ENCODE measurements at places on chromosomes 7 and 10.

GRCh38 chr10:14904316-14904732 lies 25.7 kb downstream of the SUV39H2 start:
- no peak for DNase-seq

DNA sequence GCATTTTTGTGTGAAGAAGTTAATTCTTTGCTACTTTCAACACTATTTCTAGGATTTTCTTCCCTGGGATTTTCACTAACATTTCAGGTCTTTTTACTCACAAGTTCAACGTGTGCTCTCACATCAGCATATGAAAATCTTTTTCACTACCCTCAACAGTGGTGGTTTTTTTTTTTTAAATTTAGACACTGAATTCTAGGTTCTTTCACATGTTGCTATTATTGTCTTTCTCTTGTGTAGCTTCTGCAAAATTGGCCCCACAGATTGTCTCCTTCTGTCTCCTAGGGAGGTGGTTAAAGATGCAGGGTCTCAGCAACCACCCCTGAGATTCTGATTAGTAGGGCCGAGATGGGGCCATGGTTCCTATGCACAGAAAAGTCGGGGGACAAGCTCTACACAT lies 165.0 kb upstream of the GPR26 start:
- no peak for DNase-seq

DNA sequence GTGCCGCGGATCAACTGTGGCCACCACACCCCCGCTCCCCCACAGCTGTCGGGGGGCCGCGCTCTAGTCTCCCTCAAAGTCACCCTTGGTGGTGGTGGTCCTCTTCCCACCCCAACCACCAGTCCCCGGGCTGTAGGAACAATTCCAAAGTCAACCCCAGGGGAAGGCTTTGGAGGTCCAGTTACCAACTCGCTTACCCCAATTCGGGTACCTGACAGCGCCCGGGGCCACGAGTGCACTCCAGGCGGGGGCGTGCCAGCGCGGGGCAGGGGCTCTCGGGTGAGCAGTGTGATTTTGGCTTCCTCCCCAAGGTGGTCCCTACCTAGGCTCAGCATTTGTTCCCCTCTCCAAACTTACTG lies 584 bp upstream of the ZMIZ1 start:
- DNase-seq = no peak

- DNase-seq = no peak
Measured at GRCh38 chr10:113849946-113850345, 3.9 kb downstream of the DCLRE1A start.

DNA sequence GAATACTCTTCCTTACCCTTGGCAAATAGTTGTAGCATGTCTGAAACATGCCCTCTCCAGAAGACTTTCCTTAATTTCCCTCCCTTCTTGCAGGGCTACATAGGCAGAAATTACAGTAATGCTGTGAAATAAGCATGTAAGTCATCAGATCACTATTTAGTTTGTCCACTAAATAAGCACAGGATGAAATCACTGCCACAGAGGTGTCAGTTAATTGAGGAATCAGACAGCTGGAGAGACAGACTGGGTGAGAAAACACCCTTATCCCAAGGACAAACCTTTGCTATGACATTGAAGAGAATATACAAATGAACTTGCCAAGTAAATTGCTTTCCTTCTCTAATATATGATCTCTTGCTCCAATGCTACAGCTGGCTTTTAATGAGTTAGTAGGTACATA lies 129.3 kb downstream of the CHRM2 start:
- DNase-seq = no peak

- no peak for DNase-seq
Measured at GRCh38 chr7:123343611-123344010, 143.8 kb upstream of the SLC13A1 start.

DNA sequence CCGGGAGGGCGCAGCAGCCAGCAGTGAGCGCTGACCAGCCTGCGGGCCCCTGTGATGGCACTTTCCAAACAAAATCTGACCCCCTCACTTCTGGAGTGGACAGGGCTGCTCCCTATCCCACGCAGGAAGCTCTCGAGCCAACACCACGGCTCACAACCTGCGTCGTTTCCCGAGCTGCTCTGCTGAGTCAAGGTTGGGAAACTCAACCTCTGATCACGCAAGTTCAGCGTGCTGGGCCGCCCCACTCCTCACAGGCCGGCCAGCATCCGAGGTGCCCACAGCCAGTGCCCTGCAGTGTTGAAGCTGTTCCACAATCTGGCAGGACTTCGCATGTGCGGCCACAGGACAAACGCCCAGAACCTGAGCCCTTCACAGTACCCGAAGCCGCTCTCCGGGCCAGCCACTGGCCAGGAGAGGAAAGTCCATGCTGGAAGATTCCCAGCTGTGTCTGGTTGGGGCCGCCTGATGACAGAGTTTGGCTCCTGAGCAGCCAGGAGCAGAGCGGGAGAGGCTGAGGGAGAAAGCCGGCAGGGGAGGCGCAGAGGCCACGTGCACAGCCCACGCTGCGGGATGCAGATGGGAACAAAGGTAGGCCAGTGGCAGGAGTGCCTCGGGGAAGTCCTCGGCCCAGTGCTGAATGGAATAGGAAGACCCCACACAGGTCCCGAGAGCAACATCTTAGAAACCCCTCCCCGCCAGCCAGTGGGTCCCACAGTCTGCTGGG lies 263.3 kb upstream of the TCERG1L start:
- DNase-seq = no peak

DNA sequence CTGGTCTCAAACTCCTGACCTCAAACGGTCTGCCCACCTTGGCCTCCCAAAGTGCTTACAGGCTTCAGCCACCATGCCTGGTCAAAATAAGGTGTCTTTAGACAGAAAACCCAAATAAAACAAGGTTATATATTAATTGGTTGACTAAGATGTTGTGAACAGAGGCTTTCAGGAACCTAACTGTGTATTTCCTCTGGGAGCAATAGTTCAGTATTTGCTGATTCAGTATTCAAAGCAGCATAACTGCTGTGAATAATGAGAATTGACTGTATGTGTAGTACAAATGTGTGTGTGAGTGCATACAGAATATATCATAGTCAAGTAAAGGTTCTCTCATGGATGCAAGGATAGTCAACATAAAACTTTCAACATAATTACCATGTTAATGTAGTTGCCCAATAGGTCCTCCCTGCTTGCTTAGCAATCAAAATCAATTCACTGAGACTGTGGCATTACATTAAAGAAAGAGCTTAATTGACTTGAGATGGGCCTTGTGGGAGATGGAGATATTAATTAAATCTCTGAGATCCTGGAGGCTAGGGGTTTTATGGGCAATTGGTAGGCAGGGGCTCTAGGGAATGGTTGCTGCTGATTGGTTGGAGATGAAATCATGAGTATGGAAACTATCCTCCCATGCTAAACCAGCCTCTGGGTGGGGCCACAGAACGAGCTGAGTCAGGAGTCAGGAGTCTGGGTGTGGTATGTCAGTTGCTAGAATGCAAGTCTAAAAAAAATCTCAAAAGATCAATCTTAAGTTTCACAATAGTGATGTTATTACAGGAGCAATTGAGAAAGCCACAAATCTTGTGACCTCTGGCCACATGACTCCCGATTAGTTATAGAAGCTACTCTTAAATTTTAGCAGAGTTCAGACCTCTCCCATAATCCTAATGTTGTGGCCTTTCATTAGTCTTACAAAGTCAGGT lies 162.7 kb downstream of the AKR1D1 start:
- DNase-seq = no peak

- DNase-seq = no peak
Measured at GRCh38 chr7:34133356-34133982, 228.1 kb downstream of the BMPER start.

DNA sequence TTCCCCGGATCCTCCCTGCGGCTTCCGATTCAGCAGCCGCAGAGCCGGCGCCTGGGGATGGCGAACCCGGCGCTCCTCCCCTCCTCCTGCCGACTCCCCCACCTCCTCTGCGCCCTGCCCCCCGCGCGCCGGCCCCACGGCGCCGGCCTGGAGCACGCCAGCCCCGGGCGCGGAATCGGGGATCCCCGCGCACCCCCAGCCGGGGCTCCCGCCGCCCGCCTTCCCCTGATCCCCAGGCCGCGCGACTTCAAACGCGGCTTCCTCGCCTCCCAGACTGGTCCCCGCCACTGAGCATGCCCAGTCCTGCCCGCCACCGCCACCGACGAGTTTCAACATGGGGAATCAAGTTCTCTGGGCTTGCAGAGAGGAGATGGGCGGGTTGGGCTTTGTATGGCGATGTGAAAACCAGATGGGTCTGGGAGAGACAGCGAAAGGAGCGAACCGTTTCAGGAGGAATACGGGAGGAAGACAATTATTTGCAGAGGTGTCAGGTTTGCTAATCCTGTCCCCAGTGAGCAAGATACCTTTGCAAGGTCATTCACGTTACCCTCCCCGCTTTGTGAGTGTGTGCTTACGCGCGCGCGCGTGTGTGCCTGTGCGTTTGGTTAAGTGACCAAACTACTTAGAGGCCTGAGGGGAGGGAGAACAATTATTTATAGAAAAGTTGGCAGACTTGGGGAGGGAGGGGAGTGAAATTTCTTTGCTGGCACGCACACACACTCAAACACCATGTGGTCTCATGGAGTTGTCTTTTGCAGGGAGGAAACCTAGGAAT lies at the start of gene PANK1:
Gene PANK1 (minus strand): TSS at position 276 of the 775 bp plus-strand sequence. CDS start 351 bp downstream, outside the sequence.
- peak; percentile 79 for DNase-seq

DNA sequence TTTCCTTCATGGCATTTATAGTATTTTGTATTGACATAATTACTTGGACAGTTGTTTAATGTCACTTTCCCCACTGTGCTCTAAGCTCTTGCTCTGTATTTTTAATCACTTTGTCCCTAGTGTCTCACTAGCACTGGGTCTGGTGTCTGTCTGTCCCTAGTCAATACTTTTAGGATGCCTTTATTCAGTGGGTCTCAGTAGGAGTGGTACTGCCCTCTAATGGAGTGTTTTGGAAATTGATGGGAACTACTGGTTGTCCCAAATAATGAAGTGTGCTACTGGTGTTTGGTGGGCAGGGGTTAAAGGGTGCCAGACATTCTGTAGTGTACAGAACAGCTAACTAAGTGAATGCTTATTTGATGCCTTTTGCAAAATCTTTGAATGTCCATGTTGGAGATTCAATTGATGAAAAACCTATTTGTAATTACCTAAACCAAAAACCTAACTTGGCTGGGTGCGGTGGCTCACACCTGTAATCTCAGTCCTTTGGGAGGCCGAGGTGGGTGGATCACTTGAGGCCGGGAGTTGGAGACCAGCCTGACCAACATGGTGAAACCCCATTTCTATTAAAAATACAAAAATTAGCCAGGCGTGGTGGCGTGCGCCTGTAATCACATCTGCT lies 33.3 kb downstream of the CDK14 start:
- DNase-seq = no peak

DNA sequence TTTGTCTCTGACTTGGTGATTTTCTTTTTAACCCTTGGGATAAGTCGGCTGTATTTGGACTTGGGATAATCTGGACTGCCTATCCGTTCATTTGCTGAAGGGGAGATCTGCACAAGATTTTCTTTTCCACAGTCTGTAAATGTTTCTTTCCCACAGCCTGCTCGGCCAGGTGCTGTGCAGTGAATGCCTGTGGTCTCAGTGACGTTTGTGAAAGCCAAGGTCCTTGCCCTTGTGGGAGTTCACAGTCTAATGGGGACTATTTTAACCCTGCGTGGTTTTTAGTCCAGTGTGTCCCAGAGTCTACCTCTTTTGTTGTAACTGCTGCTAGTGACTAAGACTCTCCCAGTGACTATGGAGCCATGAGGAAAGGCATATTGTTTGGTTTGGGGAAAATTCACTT lies 8.9 kb downstream of the PNLIP start:
- DNase-seq = no peak

DNA sequence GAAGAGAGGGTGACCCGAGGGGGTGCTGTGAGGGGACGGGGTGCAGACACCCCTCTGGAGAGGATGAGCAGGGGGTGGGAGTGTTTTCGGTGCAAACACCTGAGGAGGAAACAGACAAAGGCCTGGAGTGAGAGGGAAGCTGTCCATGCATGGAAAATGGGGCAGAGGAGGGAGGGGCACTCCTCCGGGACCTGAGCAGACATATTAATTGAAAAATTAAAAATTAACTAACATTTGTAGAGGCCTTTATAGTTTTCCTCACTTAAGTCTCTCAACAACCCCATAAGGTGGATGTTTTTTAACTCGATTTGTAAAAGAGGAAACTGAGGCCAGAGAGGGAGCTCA lies 1.2 kb downstream of the VPS37D start:
- no peak for DNase-seq

DNA sequence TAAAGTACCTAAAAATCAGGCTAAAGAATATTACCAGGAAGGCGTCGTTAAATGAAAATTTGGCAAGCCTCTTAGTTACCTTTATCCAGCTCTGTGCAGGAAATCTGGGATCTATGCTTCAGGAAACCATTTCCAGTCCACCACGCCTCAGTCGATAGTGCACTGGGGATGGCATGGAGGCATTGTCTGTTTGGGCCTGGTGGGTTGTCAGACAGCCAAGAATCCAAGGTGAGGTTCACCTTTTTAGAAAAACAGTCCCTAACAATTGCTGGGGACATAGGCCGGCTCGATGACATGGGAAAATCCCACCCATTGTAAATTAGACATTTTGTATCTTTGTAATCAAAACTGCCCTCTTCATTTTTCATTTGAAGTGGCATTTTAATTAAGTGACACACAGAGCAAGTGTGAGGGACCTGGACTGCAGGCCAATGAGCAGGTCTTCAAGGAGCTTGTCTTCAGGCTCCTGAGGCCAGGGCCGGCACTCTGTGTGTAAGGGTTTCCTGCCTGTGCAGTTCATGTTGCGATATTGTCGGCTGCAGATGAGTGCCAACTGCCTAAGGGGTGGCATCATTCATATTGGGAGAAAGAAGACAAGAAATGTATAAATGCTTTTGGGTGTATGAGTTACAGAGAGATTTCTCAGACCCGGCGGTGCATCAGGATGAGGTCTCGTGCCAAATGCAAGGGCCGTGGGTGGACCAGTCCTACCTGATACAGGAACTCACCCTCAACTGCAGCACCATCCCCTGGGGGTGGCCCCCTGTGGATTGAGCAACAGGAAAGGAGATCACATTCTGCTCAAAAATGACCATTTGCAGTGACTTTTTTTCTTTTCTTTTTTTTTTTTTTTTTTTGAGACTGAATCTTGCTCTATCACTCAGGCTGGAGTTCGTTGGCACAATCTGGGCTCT lies 80.8 kb downstream of the PTPRE start:
- no peak for DNase-seq

DNA sequence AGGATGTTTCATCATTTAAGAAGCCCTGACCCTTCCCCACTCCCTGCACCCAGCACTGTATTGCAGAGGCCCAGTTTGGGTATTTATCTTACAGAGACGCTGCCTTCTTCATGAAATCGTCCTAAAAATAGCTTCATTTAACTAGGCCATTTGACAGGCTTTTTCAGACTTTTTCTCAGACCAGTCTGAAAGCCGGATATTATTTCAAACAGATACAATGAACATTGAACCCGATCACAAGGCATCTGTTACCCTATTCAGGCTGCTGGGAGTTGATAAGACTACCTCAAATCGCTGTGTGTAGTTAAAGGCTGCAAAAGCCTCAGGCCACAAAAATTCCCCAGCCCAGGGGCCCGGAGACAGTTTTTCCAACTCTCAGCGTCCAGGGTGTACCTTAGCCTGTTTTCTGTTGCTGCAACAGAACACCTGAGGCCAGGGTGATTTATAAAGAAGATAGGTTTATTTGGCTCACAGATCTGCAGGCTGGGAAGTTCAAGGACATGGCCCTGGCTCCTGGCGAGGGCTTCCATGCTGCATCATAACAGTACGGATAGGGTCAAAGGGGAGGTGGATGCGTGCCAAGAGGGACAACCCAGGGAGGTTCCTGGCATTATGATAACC lies 130.7 kb upstream of the SH2B2 start:
- no peak for DNase-seq
